NCI-H1417 (cell line): ENCODE measurements at places on chromosomes 5 and 9.
A peak's percentile ranks its signal among the peaks of the same experiment; 100 is the strongest.

DNA sequence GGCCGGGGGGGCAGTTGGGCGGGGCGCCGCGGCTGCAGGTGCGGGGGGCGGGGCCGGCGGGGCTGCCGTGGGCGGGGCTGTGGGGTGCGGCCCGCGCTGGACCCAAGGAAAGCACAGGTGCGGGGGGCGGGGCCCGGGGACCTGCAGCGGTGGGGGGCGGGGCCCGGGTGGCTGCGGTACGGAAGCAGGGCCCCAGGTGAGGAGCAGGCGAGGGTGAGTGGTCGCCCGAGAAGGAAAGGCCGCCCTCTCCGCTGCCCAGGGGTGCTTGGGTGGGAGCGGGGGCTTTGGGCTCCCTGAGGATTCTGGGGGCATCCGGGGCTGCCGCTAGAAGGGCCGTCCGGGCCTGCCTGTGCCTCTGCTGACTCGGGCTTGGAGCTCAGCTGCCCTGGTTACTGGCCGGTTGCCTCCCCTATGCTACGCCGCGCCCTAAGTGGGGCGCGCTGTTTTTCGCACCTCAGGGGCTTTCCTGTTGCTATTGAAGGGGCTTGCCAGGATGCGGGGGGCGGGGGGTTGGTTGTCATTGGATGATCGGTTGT, 767 bp downstream of the RALGPS1 start:
- peak; percentile 59 for DNase-seq

- no peak for DNase-seq
Observed at GRCh38 chr9:100575765-100576386, 2.0 kb upstream of the CAVIN4 start.

GRCh38 chr9:1490341-1491232, 440.4 kb downstream of the DMRT2 start:
- no peak for DNase-seq

DNA sequence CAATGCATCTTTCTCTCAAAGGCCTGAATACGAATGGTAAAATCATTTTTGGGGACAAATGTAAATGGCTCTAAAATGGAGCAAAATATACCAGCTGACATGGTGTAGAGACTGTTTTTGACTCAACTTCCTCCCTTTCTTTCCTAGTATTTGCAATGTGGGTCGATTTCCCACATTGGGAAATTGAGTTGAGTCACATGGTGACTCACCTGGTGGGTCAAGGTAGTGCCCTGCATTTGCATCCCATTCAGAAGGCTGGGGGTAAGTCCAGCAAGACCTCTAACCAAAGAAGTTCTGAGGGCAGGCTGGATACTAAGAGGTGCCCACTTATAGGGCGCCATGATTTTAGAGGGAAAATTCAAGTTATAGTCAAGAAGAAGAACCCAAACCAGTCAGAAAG, 179.6 kb upstream of the MPDZ start:
- no peak for DNase-seq

- DNase-seq = no peak
Observed at GRCh38 chr9:19568946-19569345, 160.1 kb downstream of the ACER2 start.

- DNase-seq = peak; percentile 47
Observed at GRCh38 chr9:108468364-108468763, 387.4 kb downstream of the ACTL7B start.

- DNase-seq = no peak
Observed at GRCh38 chr5:43675357-43675756, 72.4 kb downstream of the NNT start.

DNA sequence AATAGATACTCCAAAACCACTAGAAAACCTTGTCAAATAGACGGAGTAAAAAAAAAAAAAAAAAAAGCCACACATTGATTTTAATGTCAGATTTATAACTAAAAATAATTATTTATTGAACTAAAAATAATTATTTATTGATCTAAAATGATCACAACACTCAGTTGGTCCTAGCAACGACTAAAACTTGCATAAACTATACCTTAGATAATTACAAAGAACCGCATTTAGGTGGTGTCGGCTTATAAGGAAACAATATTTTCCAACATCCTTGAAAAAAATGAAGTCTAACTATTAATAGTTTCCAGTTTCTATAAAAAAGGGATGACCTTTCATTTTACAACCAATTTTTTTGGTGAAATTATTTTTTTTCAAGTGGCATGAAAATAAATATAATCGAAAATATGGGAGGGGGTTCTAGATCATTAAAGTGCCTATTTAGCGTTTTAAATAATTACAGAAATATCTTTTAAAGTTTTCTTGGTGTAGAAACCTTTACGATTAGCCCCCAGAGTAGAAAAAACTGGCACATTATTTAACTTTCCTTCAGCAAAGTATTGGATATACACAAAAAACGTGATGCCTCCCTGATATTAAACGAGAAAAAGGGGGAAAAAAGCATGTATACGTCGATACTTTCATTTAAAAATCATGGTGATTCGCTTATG, 3.7 kb downstream of the ARRDC3 start:
- no peak for DNase-seq

- no peak for DNase-seq
Observed at GRCh38 chr9:131982102-131982501, 97.6 kb downstream of the MED27 start.

DNA sequence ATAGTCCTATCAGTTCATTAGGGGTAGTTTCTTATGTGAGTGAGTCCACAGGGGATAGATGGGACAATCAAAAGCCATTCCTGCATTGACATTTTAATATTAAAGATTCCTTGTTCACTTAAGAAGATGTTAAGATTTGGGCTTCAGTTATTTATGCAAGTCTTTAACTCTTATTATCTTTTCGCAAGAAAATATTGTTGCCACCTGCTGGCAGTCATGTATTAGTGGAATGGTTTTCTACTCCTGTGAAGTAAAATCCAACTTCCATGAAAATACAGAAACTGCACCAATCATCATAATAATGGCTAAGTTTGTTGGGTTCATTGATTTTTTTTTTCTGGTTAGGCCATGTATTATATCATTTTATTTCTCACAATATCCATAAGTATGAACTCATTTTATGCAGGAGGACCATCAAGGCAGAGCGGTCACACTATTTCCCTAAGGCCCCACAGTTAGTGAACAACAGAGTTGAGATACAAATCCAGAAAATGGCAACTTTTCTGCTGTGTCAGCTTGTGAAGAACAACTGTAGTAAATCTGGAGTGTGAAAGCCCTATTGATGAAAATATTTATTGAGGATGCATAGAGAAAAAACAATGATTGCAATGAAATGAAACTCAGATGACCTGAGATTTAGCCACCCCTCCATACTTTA, 88.5 kb upstream of the TXNDC8 start:
- DNase-seq = no peak

GRCh38 chr5:143251190-143251589, 152.3 kb downstream of the NR3C1 start:
- no peak for DNase-seq

- no peak for DNase-seq
Observed at GRCh38 chr9:123239726-123240125, 28.7 kb downstream of the STRBP start.

GRCh38 chr9:35852876-35853865, 17.0 kb downstream of the OR13J1 start:
- DNase-seq = no peak

GRCh38 chr5:149079883-149080282, 17.0 kb upstream of the SH3TC2 start:
- DNase-seq = no peak

DNA sequence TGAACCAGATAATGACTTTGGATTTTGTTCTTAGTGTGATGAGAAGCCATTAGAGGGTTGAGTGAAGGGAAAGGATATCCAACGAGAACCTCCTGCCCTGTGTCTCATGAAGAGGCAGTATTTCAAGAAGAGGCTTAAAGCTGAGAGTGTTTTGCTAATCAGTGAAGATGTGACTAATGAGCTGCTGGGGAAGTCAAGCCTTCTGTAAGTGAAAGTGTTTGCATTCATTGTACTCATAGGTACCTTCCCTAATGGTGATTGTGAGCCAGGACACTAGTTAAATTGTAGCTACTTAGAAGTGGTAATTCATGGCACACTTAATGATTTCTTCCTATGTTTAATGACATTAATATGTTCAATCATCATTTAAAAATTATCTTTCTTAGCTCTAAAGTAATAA, 23.7 kb downstream of the PIP5K1B start:
- DNase-seq = no peak

DNA sequence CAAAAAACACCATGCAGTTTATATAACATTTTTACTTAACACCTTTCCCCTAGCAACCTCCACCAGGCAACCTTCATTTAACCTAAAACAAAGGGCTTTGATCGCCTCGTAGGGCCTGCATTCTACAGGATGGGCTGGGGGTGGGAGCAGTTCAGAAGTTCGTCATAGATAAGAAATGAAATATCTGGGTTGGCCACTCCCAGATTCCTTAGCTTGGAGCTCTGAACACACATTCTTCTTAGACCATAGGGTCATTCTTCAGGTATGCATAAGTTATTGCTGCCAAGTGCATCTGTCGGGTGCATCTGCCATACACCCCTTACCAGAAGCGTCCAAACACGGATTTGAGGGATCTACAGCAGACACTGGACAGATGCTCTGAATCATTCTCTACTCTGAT, 4.3 kb upstream of the SLC22A5 start:
- no peak for DNase-seq

DNA sequence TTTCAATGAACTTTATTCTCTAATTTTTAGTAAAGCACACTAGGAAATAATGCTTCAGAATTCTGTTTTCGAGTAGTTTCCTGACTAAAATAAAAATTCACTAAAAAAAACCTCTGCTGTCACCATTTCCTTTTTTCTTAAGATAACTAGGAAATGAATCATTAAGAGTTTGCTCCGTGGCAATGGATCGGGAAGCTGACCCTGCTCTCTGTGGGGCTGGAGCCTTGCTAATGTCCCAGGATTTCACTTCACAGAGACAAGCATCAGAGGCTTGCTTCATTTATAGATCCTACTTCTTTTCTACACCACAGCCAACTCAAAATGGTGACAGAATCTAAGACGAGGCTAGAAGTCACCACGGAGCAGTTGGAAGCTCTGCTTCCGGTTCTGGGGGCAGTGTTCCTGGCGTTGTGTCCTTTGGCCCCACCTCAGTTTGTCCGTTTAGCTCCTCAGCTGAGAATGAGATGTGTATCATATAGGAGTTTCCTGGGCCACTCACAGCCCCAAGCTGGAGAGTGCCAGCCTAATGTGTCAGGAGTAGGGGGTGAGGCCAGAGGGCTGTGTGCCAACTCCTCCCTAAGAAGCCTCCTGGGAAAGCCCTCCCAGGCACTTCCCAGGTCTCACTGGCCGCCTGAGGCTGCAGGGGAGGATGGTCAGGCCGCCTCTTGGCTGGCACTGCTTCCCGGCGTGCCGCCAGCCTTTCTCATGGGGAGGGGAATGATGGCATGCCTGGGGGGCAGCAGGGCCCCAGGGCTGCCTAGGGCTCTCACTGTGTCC, 19.6 kb downstream of the TENT4A start:
- no peak for DNase-seq

GRCh38 chr5:111641533-111642233, 115.3 kb downstream of the NREP start:
- DNase-seq = no peak

DNA sequence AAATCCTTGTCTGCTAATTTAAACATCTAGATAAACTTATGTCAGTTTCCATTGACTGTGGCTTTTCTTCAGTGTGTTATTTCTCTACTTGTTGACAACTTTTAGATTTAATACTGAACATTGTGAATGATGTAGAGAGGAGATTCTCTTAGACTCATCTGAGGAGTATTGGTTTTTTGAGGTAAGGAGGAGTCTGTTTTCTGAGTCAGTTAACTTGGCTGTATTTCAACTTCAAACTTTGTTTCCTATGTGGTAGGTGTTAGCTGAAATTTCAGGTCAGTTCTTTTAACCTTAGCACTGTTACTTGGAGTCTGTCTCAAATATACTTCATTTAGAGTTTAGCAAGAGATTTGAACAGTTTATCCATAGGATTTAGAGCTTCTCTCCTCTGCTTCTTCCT, 67.9 kb downstream of the XRCC4 start:
- DNase-seq = no peak

DNA sequence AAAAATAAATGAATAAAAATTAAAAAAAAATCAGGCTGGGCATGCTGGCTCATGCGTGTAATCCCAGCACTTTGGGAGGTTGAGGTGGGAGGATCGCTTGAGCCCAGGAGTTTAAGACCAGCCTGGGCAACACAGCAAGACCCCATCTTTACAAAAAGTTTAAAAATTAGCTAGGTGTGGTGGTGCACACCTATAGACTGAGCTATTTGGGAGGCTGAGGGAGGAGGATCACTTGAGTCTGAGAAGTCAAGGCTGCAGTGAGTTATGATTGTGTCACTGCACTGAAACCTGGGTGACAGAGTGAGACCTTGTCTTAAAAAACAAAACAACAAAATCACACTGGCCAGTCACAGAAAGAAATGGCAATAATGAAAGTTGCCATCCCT, 3.4 kb upstream of the CNTRL start:
- no peak for DNase-seq

DNA sequence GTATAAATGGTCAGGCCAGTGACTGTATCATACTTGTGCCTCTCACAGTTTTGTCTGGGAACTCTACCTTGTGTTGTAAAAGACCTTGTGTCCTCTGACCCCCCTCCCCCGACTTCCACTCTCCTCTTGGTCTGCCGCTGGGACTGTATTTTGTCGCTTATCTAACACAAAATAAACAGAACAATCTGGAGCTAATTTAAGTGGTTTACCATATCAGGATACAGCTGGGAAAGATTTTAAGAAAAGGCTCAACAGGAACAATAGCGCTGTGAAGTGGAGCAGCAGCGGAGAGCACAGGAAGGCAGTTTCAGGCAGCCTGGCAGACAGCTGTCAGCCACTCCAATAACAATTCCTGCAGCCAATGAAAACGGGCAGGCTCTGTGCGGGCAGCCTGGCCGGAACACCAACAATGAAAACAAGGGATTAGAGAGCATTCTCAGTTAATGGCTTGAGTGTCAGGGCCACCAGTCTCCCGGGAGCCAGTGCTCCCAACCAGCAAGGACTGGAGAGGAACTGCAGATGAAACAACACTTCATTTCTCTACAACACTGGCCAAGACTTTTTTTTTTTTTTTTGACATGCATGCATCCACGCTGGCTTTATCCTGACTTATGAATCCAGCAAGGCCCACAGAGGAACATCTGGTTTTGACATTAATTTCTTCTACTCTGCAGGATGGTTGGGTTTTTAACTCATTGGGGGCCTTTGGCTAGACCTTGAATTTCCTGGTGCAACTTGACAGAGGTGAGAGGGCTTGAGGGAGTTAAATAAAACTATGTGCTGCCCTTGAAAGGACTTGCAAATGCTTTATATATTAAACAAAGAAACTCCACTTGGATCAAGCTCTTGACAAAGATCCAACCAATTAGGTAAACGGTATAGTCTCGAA, 76.7 kb downstream of the ARSB start:
- DNase-seq = peak; percentile 76

GRCh38 chr5:180291234-180291940, 496 bp downstream of the MAPK9 start:
- no peak for DNase-seq

DNA sequence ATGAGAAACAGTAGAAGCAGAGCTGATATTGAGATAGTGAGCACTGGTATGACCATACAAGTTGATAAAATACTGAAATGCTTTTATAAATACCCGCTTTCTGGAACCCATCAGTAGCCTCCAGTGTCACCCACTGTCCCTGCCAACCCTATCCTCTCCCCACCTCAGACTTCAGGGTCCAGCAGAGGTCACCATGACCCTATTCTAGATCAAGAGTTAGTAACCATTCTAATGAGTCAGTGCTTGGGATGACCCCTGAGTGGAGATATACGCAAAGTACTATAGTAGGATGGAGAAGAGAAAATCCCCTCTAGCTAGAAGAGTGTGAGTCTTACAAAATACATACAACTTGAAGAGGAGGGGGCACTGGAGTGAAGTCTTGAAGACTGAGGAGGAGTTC, 297.9 kb upstream of the BRINP1 start:
- peak; percentile 9 for DNase-seq
